ENCODE measurements at places on chromosomes 16 and 17. TPM values are rescaled to one million over a fixed set of nuclear protein-coding genes. Genes with fewer than 3 reads are reported as not detected.
A peak's percentile ranks its signal among the peaks of the same experiment; 100 is the strongest.

DNA sequence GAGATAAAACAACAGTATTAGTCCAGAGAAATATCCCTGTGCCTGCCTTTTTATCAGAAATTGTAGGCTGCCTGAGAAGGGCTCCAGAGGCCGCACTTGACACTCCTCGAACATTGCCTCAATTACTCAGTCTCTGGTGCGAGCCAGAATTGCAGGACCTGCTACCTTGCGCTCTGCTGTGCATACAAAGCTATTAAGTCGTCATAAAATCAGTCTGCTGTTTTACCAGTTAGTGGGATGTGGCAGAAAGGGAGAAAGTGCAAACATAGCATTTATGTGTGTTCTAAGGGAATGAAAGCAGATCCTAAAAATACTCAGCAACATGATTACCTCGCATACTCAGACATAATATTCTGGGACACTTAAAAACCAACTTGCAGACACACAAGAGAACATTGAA, 70.6 kb downstream of the TMC6 start:
- DNase-seq = no peak

GRCh38 chr16:68064791-68065365, 20.3 kb upstream of the NFATC3 start:
- DNase-seq = peak; percentile 59

- DNase-seq = no peak
These were observed 13.7 kb downstream of the KRABD2 start for GRCh38 chr17:8362651-8363332.

GRCh38 chr17:56890390-56890789, 23.5 kb downstream of the TRIM25 start:
- no peak for DNase-seq

DNA sequence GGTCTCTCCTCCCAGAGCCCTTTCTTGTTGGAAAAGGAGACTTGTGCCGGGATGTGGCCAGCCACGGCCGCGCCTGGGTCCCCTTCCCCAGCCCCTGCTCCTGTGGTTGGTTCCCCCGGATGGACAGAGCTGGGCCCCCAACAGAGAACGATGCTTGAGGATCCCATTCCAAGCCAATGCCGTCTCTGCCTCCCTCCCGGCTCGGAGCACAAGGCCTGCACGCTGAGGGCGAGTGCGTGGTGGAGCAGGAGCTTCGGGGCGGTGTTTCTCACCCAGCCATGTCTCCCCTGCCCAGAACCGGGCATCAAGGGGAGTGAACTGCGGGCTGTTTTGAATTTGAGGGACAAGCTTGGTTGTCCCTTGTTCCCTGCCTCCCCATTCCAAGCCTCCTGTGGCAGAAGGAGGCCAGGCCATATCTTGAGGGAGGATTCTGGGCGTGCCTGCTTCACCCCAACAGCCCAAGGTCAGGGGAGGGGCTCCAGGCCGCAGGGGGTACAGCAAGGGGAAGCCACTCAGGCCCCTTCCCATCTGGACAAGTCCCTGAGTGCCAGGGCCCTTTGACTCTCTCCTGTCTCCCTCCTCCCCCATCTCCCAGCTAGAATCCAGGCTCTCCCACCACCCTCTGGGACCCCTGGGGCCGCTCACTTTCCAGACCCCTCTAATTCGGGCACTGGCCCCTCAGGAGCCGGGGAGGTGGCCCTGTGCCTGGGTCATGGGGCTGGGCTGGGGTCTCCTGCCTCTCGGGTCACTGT, 43.6 kb downstream of the SOCS3 start:
- DNase-seq = no peak

- no peak for DNase-seq
These were observed 47.4 kb upstream of the NUDT7 start for GRCh38 chr16:77674888-77675287.

DNA sequence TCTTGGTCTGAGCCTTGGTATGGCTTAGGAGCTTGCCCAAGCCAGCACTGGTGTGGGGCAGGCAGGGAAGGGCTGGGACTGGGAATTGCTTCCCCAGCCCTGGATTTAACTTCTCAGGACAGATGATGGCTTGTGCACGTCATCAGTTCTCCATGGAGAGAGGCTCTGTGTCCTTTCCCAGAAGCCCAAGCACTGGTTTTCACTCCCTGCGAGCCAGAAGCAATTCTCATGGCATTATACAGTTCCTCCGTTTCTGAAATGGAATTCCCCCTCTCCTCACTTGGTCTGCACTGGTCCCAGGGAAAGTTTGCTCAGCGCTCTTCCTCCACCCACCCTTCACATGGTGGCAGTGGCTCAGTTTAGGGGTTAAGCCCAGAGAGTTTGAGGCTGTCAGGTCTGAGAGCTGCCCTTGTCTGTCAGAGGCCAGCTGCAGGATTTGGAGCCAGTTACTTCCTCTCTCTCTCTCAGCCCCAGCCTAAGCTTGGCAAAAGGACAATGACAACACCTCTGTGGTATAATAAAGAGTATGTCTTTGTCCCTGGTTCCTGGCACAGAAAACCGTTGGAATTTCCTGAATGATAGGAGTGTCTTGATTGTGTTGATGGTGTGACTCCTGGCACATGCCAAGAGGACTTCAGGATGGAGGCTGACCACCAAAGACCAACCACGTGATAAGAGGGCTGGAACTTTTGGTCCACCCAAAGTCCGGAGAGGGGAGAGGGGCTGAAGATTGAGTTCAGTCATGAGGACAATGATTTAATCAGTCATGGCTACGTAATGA, 219.6 kb upstream of the TNRC6C start:
- no peak for DNase-seq

DNA sequence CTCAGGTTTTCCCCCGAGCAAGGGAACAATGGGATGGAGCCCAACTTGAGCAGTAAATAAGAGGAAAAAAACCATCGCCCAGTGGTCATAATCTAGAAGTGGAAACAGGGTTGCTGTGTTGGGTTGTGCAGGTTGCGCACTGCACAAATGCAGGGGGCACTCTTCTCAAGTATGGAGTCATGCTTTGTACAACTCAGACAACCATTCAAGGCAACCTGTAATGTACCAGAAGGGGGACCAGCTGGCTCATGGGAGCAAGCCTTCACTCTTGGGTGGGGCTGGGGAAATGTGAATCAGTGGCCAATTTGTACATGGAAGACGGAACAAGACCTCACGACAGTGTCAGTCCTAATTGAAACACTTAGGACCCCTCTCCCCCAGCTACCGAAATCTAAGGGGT, 23.9 kb upstream of the LITAF start:
- no peak for DNase-seq

- no peak for DNase-seq
These were observed 35.0 kb downstream of the NKD1 start for GRCh38 chr16:50583211-50583610.

DNA sequence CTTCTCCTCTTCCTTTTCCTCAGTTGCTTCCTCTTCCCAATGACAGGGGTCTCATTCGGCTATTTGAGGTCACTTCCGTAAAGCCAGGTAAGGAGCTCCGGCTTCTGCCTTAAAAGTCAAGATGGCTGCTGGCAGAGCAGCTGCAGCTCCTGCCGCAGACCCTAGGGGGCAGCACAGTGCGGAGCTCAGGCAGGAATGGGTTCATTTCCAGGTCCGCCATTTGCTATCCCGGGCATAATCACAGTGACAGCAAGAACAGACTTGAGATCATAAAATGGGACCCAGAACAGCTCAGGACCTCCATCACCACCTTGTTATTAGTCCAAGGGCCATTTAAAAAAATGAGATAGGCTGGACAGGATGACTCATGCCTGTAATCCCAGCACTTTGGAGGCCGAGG, 199.5 kb downstream of the ZNF18 start:
- DNase-seq = no peak

DNA sequence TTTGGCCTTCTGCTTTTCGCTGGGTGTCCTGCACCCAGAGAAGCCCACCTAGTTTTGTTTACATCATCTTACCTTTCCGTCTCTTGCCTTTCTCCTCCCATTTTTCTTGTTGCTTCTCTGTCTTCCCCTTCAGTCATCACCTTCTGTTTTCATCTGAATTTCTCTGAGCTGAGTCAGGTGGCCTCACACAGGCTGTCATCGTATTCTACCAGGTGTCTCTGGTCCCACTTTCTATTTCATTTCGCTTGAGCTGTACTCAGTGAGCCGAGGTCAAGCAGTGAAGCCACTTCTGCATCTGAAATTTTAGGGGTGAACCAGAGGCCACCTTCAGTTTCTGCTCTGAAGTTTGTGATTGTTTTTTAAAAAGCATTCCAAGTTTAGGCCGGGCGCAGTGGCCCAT, 9.7 kb downstream of the CRAMP1 start:
- DNase-seq = no peak

- no peak for DNase-seq
These were observed 69.6 kb upstream of the ATP2A3 start for GRCh38 chr17:4033751-4034251.

DNA sequence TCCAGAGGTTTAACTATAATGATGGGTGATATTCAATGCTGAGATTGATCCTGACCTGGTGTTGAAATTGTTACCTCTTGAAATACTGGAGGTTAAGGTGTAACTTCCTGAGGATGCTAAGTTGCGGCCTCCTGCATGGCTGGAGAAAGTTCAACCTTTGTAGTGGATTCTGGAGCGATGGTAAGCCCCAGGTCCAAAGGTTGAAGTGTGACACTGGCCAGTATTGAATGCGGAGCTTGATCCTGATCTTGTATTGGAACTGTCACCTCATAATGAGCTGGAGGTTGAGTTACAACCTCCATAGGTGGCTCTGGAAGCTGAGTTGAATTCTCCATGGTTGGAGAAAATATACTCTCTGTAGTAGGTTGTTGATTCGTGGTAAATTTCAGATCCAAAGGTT, 17.0 kb downstream of the RDM1 start:
- no peak for DNase-seq

EFCAB13 gene
- 2.8 TPM for total RNA-seq

GPR142 gene
- not detected for total RNA-seq

ALOX12 gene
- not detected for total RNA-seq

HOXB6 gene
- 0.99 TPM for total RNA-seq

ZNF785 gene
- 19.2 TPM for total RNA-seq

WDR45B gene
- 55.1 TPM for total RNA-seq

KCNAB3 gene
- 9.9 TPM for total RNA-seq
